ENCODE measurements at places on chromosomes 12 and 14.

GRCh38 chr14:100826391-100827100, 628 bp downstream of the MEG3 start:
- DNase-seq = no peak

- no peak for DNase-seq
Measured at GRCh38 chr12:44889162-44889561, 13.0 kb upstream of the NELL2 start.

DNA sequence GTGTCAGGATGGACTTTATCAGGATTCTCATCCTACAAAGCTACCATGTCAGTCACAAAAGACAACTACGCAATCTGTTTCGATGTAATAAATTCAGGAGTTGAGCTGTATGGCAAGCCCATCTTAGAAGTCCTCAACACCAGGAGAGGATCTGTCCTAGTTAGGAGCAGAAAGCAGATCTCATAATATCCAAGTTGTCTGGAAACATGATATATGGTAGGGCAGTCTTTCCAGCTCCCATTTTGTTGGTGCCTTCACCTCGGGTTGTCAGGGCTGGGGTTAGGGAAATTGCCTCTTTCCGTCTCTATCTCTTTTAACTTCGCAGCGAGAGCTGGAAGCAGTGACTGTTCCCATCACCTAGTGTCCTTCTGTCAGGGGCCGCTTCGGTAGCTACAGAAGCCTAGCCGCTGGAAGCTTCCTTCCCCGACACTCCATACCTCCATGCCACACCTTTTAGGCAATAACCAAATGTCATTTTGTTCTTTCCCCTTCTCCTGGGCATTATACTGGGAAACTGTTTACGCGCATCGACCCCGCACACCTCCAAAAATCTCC, 1.4 kb downstream of the NIN start:
- no peak for DNase-seq

GRCh38 chr14:70890826-70891659, 16.2 kb upstream of the PCNX1 start:
- no peak for DNase-seq

GRCh38 chr14:50410071-50410470, 13.4 kb upstream of the CDKL1 start:
- DNase-seq = no peak

DNA sequence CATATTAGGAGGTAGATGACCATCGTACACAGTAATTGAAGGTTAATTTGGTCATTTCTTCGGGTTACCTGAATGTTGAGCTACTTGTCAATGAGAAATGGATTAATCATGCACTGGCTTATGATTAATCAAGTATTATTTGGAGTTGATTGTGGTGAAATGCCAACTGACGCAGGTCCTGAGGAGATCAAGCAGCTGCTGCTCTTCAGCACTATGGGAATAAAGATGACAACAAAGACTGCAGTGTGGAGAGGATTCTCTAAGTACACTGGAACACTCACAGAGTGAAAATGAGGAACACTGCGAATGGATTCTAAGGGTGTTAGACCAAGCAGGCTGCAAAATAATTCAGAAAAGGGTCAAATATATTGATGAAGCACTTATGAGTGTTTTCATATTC, 202.8 kb upstream of the DIO2 start:
- DNase-seq = no peak

DNA sequence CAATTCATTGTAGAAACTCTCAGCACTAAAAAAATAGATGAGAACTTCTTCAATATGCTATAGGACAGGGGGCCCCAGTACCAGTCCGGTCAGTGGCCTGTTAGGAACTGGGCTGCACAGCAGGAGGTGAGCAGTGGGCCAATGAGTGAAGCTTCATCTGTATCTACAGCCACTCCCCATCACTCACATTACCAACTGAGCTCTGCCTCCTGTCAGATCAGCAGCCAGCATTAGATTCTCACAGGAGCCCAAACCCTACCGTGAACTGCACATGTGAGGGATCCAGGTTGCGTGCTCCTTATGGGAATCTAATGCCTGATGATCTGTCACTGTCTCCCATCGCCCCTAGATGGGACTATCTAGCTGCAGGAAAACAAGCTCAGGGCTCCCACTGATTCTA, 15.7 kb upstream of the ANO2 start:
- DNase-seq = no peak

GRCh38 chr14:63952933-63953437, 100.2 kb downstream of the SYNE2 start:
- DNase-seq = no peak

- DNase-seq = no peak
Measured at GRCh38 chr12:24931666-24932405, 17.1 kb downstream of the BCAT1 start.

- no peak for DNase-seq
Measured at GRCh38 chr12:84413656-84414055, 498.9 kb downstream of the SLC6A15 start.

DNA sequence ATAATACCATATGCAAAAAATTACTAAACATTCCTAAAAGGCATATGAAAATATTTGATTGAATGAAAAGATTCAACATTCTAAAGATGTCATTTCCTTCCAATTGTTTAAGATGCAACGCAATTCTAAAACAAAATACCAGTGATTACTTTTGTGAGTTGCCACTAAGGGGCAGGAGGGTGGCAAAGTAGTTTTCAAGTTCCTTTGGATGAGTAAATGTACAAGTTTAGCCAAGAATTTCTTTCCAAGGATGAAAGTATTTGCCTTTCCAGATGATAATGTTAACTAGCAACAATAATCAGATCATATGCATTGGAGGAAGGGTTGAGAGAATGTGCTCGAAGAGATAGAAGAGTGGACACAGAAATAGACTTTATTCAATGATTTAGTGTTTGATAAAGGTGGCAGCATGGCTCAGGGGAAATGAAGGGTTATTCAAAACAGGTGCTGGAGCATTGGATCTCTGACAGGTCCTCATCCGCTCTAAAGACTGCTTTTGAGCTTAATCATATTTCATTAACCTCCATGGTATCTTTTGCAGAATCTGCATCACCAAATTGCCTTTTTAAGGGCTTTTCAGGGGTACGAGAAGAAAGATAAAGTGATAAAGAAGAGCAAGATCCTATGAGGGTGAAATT, 678.5 kb upstream of the TBX3 start:
- no peak for DNase-seq

DNA sequence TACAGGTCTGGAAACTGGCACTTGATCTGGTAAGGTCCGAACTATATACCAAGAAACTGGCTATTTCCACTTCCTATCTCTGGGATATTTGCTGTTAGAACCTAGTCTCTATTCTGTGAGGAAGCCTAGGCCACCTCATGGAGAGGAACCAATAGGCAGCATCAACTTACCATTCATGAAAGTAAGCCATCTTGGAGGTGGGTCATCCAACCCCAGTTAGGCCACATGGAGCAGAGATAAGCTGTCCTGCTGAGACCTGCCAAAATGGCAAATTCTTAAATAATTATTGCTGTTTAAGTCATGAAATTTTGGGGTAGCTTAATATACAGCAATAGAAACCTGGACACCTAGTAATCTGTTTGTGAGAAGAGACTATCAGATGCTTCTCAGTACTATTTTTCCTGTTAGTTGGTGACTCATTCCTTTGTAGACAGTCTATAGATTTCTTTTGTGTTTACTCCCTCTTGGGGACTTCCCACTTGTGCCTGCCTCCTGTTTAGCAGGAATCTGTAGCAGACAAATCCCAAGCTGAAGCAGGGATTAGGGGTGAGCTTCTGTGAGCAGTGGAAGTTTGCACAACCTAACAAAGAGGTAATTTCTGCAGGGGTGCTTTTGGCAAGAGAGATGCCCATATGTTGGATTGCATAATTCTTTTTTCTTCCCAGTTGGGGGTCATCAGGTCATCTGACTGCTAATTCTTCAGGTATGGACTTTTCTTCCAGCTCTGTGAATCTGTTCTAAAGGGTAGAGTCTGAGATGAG, 136.8 kb downstream of the IGF1 start:
- DNase-seq = no peak

- no peak for DNase-seq
Measured at GRCh38 chr14:33369972-33370371, 431.3 kb downstream of the NPAS3 start.

- DNase-seq = no peak
Measured at GRCh38 chr12:53985994-53986685, 1.2 kb downstream of the HOXC10 start.

DNA sequence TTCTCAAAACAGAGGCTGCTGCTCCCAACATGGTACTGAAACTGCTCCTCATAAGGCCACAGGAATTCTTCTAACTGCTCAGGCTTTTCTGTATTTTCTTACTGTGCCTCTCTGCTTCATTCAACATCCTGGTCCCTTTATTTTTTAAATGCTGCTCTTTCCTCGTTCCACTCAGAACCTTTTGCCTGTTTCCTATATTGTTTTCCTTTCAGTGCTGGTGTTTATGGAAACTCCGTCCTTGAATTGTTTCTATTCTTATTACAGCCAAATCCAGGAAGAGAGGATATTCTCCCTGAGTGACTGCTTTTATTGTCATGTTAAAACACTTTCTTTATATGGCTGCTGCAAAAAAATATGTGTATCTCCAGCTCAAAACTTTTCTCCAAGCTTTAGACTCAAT, 173.0 kb upstream of the E2F7 start:
- no peak for DNase-seq

- DNase-seq = no peak
Measured at GRCh38 chr12:50785406-50786001, 21.6 kb downstream of the ATF1 start.

GRCh38 chr14:63933711-63934110, 80.9 kb downstream of the SYNE2 start:
- DNase-seq = no peak

DNA sequence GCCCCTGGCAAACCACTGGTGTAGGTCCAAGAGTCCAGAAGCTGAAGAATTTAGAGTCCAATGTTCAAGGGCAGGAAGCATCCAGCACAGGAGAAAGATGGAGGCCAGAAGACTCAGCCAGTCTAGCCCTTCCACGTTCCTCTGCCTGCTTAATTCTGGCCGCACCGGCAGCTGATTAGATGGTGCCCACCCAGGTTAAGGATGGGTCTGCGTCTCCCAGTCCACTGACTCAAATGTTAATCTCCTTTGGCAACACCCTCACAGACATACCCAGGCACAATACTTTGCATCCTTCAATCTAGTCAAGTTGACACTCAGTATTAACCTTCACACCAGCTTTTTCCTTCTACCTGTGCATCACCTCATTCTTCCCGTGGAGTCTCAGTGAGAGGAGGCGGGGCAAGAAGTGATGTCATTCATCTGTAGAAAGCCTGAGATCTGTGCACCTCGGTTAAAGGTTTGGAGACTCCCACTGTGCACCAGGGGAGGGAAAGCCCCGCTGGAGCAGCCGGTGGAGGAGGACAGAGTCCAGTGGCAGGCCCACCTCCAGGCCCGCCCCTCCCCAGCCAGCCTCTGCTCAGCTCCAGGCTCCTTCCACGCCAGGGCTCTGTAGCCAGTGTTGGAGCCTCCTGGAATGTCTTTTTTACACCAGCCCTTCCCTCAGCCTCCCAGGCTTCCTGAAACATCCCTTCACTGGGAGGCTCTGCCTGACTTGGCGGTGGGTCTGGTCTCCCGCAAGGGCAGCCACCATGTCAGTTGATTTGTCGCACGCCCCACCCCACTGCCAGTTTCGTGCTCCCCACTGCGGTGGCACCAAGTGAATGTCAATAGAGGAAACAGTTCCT, 80.1 kb upstream of the DYNC1H1 start:
- no peak for DNase-seq

DNA sequence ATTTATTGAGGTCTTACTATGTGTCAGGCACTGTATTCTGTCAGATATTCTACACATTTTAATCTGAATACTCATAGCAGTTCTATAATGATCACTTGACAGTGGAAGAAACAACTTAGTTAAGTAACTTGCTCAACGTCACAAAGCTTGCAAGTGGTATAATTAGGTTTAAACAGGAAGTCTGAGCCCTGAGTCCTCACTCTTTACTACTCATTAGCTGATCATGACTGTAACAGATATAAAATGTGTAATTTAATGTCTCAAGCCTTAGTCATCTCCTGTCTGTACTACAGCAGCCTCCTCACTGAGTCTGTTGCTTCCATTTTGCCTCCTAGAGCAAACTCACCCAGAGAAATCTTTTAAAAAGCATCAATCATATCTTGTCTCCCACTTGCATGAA, 38.9 kb downstream of the PPP4R4 start:
- no peak for DNase-seq

GRCh38 chr14:88481794-88482193, 73.0 kb downstream of the PTPN21 start:
- no peak for DNase-seq

DNA sequence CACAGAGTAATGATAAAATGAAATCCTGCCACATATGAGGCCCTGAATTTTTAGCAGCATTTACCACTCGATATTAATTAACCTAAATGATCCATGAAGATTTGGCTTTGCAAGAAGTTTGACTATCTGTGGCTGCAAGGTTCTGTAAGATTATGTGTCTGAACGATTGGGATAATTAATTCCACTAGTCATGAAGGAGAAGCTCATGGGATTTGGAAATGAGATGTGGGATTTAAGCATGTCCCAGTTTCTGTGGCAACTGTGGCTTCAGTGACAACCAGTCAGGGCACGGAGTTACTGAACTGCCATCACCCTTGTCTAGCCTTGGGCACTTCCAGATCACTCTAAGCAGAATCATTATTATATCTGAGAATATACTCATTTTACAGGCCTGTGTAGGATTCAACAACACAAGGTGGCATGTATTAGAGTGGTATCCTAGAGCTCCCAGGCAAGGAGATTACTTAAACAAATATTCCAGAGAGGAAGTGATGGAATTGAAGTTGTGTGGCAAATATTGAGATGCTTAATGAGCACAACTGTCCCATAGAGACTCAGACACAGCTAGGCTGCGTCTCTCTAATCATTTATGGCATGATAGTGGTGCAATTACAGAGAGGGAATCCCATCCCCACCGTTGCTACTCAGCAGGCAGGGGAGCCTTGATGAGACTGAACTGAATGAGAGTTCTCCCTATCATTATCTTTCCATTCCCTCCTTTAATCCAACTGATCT, 205.0 kb upstream of the KRR1 start:
- no peak for DNase-seq

GRCh38 chr12:118498171-118498570, 121.8 kb downstream of the SUDS3 start:
- DNase-seq = no peak

DNA sequence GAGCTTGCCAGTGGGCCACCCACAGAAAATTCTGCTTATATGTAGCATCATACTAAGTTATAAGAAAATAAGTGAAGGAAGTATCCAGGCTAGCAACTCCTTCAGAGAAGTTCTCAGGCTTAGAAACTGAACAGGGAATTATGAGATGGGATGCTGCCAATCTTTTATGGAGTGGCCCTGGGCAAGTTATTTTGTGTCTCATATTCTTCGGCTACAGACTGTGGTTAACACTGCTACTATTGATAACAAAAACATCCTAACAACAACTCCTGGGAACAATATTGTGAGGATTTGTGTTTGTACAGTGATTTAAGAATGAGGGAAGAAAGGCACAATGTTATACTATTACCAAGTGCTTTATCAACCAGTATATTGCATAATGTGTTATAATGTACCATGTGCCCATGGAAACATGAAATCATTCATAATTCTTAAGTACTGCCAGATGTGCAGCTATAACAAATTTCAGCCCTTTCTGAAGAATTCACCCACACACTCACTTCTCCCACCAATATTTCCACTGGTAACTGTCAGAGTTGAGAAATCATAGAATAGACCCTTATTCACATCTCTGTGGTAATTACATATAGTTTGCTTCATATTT, 113.3 kb upstream of the SOX5 start:
- no peak for DNase-seq

- no peak for DNase-seq
Measured at GRCh38 chr14:68841016-68841809, 48.3 kb upstream of the ZFP36L1 start.
